ENCODE measurements at places on chromosomes 5 and 9.

- no peak for DNase-seq
These were observed 241.4 kb downstream of the MARCHF11 start for GRCh38 chr5:15938186-15938585.

GRCh38 chr5:108637134-108637533, 110.6 kb upstream of the FER start:
- no peak for DNase-seq

DNA sequence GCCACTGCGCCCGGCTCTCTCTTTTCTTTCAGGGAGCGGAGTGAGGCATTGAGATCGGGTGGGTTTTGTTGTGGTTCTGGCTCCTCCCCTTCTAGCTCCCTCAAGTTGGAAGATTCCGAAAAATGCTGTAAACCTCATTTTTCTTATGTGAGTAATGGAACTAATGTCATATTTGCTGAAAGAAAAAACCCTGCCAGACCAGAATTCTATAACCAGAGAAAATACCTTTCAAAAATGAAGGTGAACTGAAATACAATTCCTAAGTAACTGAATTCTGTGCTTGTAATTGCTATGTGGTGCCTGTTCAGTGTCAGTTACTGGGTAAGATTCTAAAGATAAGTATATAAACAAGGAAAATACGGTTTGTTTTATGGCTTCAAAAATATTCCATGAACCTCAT, 30.9 kb upstream of the CDK20 start:
- DNase-seq: no peak

DNA sequence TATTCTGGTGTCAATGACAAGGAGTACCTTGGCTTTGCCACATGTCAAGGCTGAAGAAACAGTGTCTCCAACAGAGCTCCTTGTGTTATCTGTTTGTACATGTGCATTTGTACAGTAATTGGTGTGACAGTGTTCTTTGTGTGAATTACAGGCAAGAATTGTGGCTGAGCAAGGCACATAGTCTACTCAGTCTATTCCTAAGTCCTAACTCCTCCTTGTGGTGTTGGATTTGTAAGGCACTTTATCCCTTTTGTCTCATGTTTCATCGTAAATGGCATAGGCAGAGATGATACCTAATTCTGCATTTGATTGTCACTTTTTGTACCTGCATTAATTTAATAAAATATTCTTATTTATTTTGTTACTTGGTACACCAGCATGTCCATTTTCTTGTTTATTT, 19.8 kb downstream of the CD274 start:
- DNase-seq: no peak

DNA sequence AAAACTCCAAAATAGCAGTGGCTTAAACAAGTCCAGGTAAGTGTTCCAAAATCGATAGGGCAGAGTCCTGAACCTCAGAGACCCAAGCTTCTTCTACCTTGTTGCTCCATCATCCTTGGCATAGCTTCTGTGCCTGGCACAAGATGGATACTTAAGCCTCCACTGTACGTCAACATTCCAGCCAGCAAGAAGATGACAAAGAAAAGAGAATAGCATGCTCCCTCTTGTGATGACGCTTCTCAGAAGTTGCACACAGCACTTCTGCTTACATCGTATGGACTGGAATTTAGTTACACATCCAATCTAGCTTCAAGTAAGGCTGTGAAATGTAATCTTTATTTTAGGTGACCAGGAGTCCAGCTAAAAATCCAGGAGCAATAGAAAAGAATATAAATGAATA, 227.4 kb downstream of the ESM1 start:
- no peak for DNase-seq

DNA sequence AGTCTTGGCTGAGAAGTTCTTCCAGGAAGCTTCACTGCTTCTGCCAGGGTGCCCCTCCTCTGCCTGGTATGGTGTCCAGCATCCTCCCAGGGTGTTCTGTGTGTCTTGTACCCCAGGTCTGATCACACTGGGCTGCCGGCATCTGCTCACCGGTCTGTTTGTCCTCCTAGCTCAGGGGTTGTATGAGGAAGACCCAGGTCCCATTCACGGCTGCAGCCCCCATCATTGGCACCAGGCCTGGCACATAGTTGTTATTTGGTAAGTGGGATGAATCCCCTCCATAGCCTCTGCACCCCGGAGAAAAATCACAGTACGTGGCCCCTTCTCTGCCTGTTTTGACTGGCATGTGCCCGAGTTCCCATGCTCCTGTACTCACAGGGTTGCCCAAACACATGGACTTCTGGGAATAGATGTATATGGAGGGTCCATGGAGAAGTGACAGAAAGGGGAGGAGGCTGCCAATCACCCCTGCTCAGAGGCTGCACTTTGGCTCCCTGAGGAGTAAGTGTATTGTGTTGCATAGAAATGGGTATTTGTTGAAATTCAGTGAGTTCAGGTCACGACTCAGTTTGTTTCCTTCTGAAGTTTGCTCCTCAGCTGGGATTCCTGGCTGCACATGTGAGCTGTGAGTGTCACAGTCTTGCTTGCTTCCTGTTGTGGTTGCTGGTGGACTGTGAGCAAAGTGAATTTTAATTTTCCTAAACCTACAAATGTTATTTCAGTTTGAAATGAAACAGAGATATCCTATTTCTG, 96.2 kb downstream of the HSPA4 start:
- DNase-seq: no peak

- DNase-seq: no peak
These were observed 263.7 kb downstream of the RASEF start for GRCh38 chr9:82799286-82799685.

Data from activated naive CD4-positive, alpha-beta T cell (primary cell).